ENCODE measurements at places on chromosomes 1 and 21. TPM values are rescaled to one million over a fixed set of nuclear protein-coding genes. Genes with fewer than 3 reads are reported as not detected.
A peak's percentile ranks its signal among the peaks of the same experiment; 100 is the strongest.

DNA sequence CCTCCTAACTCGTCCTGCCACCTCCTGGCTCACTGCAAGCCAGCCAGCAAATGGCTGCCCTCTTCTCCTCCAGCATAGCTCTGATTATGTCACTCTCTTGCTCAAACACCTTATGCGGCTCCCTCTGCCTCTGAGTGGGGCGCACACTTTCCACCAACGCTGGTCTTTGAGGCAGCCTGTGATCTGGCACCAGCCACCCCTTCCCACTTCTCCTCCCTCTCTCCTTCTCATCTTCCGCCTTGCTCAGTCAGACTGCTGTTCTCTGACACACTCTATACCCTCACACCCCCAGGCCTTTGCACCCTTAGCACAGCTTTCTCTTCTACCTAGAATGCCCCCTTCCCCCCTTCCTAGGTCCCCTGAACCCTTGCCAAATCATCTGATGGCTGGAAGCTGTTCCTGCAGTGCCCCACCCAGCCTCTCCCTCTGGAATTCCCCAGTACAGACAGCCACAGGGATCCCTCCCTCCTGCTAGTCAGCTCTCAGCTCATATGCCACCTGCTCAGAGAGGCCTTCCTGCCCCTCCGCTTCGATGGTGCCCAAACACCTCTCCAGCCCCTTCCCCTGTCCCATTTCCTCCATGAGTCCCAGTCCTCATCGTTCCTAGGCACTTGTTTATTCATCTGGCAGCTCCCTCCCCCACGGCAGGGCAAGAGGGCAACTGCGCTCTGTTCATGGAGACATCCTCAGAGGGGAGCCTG lies 21.7 kb upstream of the PEF1 start:
- H3K27ac ChIP-seq: no peak overlapping the region
- H3K4me1 ChIP-seq: peaks cover 39% of the 10 kb centered on the region
- no peaks in the 10 kb centered on the region for H3K36me3 ChIP-seq
- no peaks in the 10 kb centered on the region for H3K27me3 ChIP-seq
- no peak overlapping the region for H3K4me3 ChIP-seq

GRCh38 chr1:204975568-204976235 lies 67.3 kb upstream of the CNTN2 start:
- peaks cover 93% of the 10 kb centered on the region for H3K27me3 ChIP-seq
- H3K4me1 ChIP-seq: no peaks in the 10 kb centered on the region
- H3K4me3 ChIP-seq: no peak overlapping the region
- H3K36me3 ChIP-seq: no peaks in the 10 kb centered on the region
- no peak overlapping the region for H3K27ac ChIP-seq

DNA sequence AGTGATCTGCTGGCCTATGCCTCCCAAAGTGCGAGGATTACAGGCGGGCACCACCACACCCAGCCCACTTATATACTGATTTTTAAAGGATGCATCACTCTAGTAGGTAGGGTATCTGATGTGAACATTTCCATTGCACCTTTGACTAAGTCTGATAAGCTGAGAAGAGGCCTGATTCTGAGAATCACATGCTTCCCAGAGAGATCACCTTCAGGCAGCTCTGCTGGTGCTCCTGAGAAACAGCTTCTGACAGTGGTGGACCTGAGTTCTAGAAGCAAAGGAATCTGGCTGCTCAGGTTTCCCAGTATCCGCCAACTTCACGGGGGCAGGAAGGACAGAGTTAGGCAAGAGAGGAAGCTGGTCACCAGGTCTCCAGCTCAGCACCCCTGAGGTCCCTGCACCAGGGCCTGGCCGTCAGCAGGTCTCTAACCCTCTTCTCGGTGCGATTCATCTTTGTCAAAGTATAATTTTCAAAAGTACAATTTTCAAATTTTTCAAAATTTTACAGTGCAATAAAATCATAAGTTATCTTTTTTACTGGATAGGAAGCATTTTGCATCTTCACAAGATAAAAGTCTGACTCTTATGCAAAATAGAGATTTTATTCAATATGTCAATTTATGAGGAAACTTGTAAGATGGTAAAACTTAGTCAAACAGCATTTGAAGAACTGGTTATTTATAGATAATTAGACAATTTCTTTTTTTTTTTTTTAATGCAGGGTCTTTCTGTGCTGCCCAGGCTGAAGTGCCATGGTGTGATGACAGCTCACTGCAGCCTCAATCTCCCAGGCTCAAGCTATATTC lies 25.8 kb upstream of the MPZL1 start:
- DNase-seq: no peak
- no peaks in the 10 kb centered on the region for H3K36me3 ChIP-seq
- peaks cover 13% of the 10 kb centered on the region for H3K4me1 ChIP-seq
- no peak overlapping the region for H3K4me3 ChIP-seq
- H3K27ac ChIP-seq: no peak overlapping the region
- H3K27me3 ChIP-seq: no peaks in the 10 kb centered on the region

- peak overlapping the region; percentile 85 for H3K4me3 ChIP-seq
- peak overlapping the region; percentile 78 for H3K27ac ChIP-seq
- peaks cover 4% of the 10 kb centered on the region for H3K36me3 ChIP-seq
- peaks cover 20% of the 10 kb centered on the region for H3K4me1 ChIP-seq
- DNase-seq: no peak
- no peaks in the 10 kb centered on the region for H3K27me3 ChIP-seq
These were observed 749 bp upstream of the LRIG2 start for GRCh38 chr1:113072141-113072756.

The MEX3A gene
- total RNA-seq: 6.6 TPM

The RRP1B gene
- 26.3 TPM for total RNA-seq

The TSPEAR gene
- total RNA-seq: not detected

The CFAP74 gene
- total RNA-seq: 3.0 TPM

Data from PC-9 (cell line).